ENCODE measurements at places on chromosomes 2 and 18.

DNA sequence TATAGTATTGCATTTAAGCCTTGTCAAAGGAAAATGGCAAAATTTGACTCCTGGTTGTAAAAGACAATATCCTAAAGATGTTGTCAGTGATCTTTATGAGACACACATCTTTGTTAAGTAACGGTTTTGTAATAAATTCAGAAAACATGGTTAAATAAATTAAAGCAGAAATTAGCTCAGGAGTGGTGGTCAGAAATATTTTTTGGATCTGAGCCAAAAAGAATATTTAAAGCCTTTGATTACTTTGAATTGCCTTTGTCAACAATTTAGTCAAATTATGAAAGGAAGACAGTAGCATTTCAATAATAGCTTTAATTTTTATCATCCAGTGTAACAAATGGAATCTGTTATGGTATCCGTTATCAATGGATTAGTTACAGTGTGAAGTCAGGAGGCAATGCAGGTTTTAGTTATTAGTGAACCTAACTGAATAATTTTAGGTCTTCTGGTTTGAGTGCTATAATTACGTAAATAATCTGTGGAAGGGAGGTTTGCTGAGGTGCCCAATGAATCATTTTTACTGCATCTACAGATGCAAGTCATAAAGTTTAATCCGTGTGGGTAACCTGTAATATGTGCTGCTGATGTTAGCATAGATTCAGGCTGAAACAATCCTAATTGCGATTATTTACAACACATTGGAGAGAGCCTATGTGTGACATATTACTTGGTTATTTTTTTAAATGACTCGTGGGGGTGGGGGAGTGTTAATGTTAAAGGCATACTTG is 42.7 kb downstream of the SMAD4 start:
- DNase-seq = no peak

- no peak for DNase-seq
Measured at GRCh38 chr2:197159661-197160211, 150.8 kb downstream of the ANKRD44 start.

DNA sequence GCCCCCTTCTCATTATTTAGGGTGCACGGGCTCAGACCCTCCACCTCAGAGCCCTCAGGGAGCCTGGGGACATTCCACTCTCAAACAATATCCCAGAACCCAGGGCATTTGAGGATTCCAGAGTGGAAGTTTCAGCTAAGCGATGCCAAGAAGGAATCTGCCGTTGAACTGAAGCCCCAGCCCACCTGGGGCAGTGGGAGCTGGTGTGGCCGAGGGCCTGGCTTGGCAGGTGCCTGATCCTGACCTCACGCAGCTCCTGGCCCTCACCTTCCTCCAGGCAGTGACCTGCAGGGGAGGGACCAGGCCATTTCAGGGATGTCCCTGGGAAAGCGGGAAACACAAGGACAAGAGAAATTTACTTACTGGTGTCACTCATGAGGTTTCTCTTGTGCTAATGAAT is 58.2 kb downstream of the ACKR3 start:
- DNase-seq = no peak

- no peak for DNase-seq
Measured at GRCh38 chr2:55309446-55309845, 40.4 kb upstream of the MTIF2 start.

DNA sequence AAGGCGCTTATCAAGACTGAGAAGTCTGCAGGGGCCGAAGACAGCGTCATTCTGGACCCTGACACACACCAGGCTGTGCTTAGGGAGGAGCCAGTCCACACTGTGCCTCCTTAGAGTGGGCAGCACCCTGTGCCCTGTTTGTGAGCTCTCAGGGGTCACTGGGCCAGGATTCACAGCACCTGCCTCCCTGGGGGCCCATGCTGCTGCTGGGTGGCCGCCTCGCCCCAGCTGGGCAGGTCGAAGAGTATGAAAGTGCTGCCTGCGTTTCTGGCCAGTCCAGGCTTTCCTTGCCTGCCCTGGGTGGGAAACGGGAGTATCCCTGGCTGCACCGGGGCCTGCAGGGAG is 15.4 kb upstream of the GPR55 start:
- DNase-seq = no peak

DNA sequence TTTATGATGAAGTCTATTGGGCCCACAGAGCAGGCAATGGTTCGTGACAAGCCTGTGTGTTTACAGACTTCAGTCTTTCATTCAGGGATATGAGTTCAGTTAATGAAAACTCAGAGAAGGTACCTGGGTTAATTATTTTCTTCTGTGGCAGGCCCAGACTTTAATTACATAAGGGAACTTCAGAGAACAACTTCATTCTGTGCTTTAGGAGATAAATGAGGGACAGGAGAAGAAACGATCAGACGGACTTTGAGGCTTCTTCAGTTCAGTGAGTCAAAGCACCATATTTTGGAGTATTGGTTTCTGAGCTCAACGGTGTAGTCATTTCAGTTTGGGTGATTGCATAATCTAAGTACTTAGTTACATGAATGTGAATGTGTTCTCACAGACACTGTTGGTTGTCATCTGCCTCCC is 203.0 kb upstream of the KCNJ3 start:
- DNase-seq = no peak

All from brain pericyte (primary cell).